ENCODE measurements at places on chromosomes 11 and 22.

DNA sequence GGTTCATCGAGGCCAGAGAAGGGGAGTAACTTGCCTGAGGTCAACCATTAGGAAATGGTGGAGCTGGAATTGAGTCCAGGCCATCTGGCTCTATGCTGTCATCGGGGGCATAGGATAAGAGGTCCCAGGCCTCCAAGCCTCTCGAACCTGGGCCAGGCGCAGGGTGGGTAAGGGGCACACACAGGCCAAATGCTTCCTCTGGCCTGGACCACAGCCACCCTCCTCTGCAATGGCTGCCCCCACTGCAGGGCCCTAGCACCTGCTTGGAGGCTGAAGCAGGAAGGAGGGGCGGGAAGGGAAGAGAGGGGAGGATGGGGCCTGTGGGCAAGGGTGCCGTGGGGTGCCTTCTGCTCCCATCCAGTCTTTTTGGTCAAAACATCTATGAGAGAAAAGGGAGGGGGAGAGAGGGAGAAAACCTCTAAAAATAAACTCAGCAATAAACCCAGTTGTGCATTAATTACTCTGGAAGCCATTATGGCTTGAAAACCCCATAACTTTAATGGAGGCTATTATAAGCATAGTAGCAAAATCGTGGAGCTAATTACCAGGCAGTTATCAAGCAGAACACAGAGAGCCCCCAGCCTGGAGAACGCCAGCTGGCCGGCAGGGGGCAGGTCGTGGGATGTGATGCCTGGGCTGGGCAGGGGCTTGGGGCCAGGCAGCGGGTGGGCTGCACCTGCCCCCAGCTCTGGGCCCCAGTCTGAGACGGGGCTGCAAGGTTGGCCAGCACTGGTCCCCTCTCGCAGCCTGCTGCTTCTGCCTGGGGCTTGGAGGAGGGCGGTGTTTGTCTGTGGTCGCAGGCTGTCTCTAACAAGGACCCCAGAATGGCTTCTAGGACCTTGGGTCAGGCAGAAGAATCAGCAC is 21.1 kb downstream of the B3GAT1 start:
- no peak overlapping the region for H3K27ac ChIP-seq
- H3K4me1 ChIP-seq = peaks cover 22% of the 10 kb centered on the region
- no peak overlapping the region for H3K4me3 ChIP-seq
- no peak for DNase-seq

GRCh38 chr22:25626624-25626990 is 62.1 kb downstream of the GRK3 start:
- peaks cover 30% of the 10 kb centered on the region for H3K36me3 ChIP-seq
- no peak for DNase-seq
- H3K4me1 ChIP-seq = peaks cover 34% of the 10 kb centered on the region
- H3K27me3 ChIP-seq = no peaks in the 10 kb centered on the region

- DNase-seq = no peak
- H3K4me3 ChIP-seq = no peak overlapping the region
- peaks cover 38% of the 10 kb centered on the region for H3K36me3 ChIP-seq
- H3K27ac ChIP-seq = no peak overlapping the region
Observed at GRCh38 chr11:9138133-9138453, 46.7 kb upstream of the SCUBE2 start.

DNA sequence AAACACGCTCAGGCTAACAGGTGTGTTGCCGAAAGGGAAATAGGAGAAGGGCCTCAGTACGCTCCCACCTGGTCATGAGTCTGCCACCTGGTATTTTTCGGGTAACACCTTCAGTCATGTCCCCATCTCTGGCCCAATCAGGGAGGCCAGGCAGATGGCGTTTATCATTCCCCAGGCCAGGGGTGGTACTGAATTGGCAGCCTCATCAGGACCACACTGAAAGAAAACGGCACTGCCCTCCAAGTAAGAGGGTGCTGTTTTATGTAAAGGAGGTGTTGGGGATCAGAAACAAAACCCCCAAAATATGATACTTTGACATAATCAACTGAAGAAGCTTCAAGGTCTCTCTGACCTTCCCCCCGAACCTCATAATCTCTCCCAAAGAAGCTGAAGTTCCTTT is 58.9 kb downstream of the RCN1 start:
- H3K4me3 ChIP-seq = no peak overlapping the region
- DNase-seq = no peak
- no peaks in the 10 kb centered on the region for H3K36me3 ChIP-seq
- H3K27ac ChIP-seq = no peak overlapping the region
- H3K27me3 ChIP-seq = peaks cover 10% of the 10 kb centered on the region

- H3K27ac ChIP-seq = no peak overlapping the region
- no peaks in the 10 kb centered on the region for H3K36me3 ChIP-seq
- H3K4me1 ChIP-seq = no peaks in the 10 kb centered on the region
Observed at GRCh38 chr11:12914400-12914912, 94.7 kb upstream of the RASSF10 start.

DNA sequence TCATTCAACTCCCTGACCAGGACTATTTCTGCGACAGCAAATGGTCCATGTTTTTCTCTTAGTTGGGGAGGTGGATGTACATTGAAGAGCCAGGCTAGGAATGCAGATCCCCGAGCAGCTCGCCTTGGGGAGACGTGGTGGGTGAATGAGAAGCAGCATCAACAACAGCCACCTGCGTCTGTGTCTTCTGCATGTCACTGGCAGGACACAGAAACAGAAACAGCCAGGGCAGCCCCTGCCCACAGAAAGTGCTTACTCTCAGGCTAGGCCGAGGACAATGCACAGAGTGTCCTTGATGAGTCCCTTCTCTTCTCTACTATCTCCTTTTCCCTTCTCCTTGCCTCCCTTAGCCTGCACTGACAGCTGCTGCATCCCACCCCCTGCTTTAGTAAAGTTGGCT is 541.9 kb upstream of the CADM1 start:
- DNase-seq = no peak
- no peaks in the 10 kb centered on the region for H3K4me1 ChIP-seq
- H3K27me3 ChIP-seq = peaks cover 2% of the 10 kb centered on the region

DNA sequence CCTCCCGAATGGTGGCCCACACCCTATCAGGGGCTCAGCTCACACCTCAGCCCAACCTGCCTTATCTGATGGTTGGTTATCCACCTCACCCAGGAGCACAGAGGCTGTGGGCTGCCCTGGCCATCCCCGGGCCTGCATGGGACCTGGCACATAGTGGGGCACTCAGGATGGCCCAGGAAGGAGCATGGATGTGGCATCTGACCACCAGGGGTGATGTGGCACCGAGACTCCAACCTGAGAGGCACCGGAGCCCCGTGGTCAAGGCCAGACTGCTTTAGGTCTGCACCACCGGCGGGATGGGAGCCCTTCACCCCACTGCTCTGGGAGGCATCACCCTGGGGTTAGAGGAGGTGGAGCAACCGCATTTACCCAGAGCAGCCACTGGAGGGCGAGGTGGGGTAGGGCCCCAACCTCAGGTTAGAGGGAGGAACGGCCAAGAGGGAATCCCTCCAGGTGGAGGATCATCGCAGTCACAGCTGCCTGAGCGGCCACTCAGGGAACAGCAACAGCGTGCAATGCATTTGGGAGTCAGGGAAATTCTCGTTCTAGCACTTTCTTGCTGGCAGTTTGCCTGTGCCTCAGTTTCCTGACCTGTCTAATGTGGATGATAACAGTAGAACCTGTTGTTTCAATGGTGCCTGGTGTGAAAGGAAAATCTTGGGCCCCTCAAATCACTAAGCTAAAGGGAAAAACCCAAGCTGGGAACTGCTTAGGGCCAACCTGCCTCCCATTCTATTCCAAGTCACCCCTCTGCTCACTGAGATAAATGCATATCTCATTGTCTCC is 52.9 kb upstream of the CARS1 start:
- DNase-seq = no peak
- H3K36me3 ChIP-seq = peaks cover 2% of the 10 kb centered on the region
- H3K4me1 ChIP-seq = no peaks in the 10 kb centered on the region
- no peak overlapping the region for H3K4me3 ChIP-seq
- no peaks in the 10 kb centered on the region for H3K27me3 ChIP-seq
- H3K27ac ChIP-seq = no peak overlapping the region

- DNase-seq = no peak
- no peaks in the 10 kb centered on the region for H3K4me1 ChIP-seq
- no peaks in the 10 kb centered on the region for H3K27me3 ChIP-seq
- H3K4me3 ChIP-seq = no peak overlapping the region
Observed at GRCh38 chr11:130103296-130103814, 33.7 kb downstream of the APLP2 start.

- no peaks in the 10 kb centered on the region for H3K27me3 ChIP-seq
- H3K4me1 ChIP-seq = peaks cover 77% of the 10 kb centered on the region
- H3K36me3 ChIP-seq = peaks cover 28% of the 10 kb centered on the region
Observed at GRCh38 chr11:118918128-118918685, 7.5 kb downstream of the BCL9L start.

- H3K4me3 ChIP-seq = no peak overlapping the region
- peaks cover 2% of the 10 kb centered on the region for H3K27me3 ChIP-seq
- peaks cover 13% of the 10 kb centered on the region for H3K4me1 ChIP-seq
- no peak for DNase-seq
- no peak overlapping the region for H3K27ac ChIP-seq
Observed at GRCh38 chr11:68275721-68276507, 4.1 kb upstream of the C11orf24 start.

DNA sequence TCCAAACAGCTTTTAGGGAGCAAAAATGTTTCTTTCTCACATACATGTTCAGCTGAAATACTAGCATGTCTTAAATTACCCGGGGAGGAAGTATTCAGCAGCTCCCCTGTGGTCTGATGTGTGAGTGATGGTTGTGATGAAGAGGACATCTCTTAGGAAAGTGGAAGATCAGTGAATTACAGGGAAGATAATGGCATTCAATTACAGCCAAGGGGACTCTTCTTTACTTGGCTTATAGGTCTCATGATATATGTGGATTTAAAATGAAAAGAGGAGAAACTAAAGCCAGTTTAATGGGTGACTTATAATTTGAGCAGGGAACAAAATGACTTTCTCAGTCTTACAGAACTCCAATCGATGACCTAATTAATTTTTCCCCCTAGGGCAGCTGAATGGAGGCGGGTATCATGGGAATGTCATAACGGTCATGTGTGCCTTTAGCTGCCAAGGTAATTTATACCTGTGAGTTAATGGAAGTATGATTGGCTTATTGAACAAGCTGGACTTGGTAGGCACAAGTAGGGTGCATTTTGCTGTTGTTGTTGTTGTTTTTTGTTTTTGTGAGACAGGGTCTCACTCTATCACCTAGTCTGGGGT is 198.8 kb downstream of the HIPK3 start:
- H3K36me3 ChIP-seq = no peaks in the 10 kb centered on the region
- H3K27ac ChIP-seq = no peak overlapping the region
- DNase-seq = no peak
- no peak overlapping the region for H3K4me3 ChIP-seq
- peaks cover 6% of the 10 kb centered on the region for H3K27me3 ChIP-seq
- no peaks in the 10 kb centered on the region for H3K4me1 ChIP-seq

GRCh38 chr11:71125150-71125549 is 127.2 kb downstream of the SHANK2 start:
- H3K27me3 ChIP-seq = no peaks in the 10 kb centered on the region
- no peaks in the 10 kb centered on the region for H3K4me1 ChIP-seq
- no peak for DNase-seq
- H3K4me3 ChIP-seq = no peak overlapping the region
- H3K36me3 ChIP-seq = no peaks in the 10 kb centered on the region
- H3K27ac ChIP-seq = no peak overlapping the region

DNA sequence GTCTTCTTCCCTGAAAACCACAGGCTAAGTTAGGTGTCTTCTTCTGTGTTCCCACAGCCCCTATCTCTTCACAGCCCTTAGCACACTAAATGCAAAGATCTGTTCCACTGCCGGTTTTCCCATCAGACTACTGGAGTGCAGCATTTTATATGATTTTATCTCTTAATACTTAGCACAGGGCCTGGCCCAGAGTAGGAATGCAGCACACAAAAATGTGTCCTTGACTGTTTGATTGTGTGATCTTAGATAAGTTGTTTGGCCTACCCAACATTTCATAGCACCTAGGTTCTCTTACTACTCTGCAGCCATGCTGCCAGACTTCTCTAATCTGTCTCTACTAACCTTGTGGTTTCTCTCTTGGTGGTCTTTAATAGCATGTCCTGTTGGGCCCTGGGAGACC is 54.1 kb upstream of the RRM1 start:
- H3K27me3 ChIP-seq = no peaks in the 10 kb centered on the region
- H3K4me1 ChIP-seq = peaks cover 27% of the 10 kb centered on the region
- no peak overlapping the region for H3K4me3 ChIP-seq
- H3K36me3 ChIP-seq = peaks cover 17% of the 10 kb centered on the region
- no peak for DNase-seq
- no peak overlapping the region for H3K27ac ChIP-seq

DNA sequence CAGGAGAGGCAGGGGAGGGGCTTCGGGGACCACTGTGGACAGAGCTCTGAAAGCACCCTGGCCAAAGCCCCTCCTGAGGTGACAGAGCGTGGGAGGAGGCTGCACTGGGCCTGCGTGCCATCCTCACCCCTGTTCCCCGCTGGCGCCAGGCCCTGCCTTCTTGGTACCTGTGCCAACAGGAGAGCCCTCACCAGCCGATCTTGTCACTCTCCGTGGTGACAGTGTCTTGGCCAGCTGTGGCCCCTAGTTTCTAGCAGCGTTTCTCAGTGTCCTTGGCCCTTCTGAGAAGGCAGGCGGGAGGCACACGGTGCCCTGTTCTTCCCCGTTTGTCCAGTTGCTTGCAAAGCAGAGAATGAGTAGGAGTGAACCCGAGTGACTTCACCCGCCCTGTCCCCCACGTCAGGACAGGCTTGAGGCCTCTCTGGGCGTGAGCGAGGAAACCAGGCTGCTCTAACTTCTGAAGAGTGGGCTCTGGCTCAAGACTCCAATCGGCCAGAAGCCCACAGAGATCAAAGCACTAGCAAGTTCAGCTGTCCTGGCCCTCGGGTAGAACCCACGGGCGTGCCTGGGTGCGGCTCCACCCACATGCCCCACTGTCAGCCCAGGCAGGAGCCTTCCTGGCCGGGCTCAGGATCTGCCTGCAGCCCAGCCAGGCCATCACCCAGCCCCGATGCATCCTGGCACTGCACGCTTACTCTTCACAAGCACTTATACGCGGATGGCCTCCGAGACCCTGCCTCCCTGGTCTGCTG is 60.2 kb upstream of the EMID1 start:
- no peaks in the 10 kb centered on the region for H3K4me1 ChIP-seq
- no peak for DNase-seq
- H3K27ac ChIP-seq = no peak overlapping the region

DNA sequence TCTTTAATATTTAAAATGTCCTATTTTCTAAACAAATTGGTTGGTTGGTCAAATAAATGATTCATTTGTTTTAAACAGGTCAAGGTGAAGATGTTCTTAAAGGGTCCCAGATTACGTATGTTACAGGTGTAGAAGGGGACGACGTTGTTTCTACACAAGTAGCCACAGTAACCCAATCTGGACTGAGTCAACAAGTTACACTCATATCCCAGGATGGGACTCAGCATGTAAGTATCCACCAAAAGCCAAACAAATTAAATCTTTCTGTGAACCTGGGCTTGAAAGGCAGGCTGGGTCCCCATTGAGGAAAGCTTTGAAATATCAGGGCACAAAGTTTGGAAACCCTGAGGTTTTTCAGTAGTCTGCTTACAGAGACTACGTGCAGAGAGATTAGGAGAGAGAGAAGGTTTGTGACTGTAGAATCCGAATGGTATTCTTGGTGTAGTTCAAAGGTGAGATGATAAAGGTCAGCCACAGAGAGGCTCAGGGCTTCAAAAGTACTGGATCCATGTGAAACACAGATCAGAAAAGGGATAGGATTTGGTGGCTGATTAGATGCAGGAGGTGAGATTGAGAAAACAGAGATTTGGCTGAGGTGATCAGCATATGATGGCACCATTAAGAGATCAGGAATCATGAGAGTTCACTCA is 51.7 kb downstream of the ZNF143 start:
- H3K4me1 ChIP-seq = peaks cover 7% of the 10 kb centered on the region
- peaks cover 46% of the 10 kb centered on the region for H3K36me3 ChIP-seq
- no peak for DNase-seq
- no peaks in the 10 kb centered on the region for H3K27me3 ChIP-seq
- no peak overlapping the region for H3K4me3 ChIP-seq
